Fibroblast of lung (primary cell): ENCODE measurements at places on chromosomes 7 and 10.

- DNase-seq, result peak; percentile 44
- no peak overlapping the region for H3K4me3 ChIP-seq
These were observed 299.4 kb downstream of the SNX13 start for GRCh38 chr7:17640730-17641377.

DNA sequence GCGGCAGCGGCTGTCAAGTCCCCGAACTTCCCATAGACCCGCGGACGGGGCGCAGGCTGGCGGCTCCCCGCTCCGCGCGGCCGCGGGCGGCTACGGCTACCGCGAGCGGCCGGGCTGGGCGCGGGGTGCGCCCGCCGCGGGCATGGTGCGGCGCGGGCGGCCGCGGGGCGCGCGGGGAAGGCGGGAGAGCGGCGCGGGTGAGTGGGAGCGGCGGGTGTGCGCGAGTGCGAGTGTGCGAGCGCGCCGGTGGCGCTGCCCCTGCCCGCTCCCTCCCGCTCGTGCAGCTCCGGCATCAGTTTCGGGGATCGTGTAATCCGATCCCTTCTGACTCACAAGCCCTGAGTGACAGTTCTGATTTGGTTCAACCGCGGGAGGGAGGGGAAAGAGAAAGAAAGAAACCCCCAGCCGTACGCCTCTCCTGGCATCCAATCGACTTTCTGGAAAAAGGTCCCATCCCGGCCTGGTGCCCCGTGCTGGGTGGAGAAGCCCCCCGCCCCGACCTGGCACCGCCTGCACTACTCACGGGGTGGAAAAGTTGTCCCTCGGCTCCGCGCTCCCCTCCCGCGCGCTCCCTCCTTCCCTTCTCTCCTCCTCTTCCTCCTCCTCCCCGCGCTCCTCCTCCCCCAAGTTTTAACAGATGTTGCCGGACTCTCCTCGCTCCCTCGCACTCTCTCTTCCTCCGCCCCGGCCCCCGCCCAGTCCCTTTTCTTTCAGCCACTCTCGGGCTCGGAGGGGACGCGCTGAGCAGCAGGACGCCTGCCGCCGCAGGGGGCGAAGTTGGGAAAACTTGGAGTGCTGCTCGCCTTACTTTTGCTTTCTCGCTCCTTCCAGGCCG is at the start of gene GLI3:
Gene GLI3, minus strand, starts transcription at position 234 of the 835 bp plus-strand sequence. CDS start 13,956 bp downstream, outside the sequence.
- peaks cover 18% of the 10 kb centered on the region for H3K4me1 ChIP-seq
- H3K27me3 ChIP-seq, result no peaks in the 10 kb centered on the region
- H3K4me3 ChIP-seq, result peak within 1 kb of the TSS; percentile 90
- H3K27ac ChIP-seq, result peak within 1 kb of the TSS; percentile 93
- H3K36me3 ChIP-seq, result no peaks in the 10 kb centered on the region

- H3K27me3 ChIP-seq, result no peaks in the 10 kb centered on the region
- peaks cover 6% of the 10 kb centered on the region for H3K4me1 ChIP-seq
- no peaks in the 10 kb centered on the region for H3K36me3 ChIP-seq
- no peak overlapping the region for H3K4me3 ChIP-seq
- no peak overlapping the region for H3K27ac ChIP-seq
- DNase-seq, result no peak
These were observed 2.7 kb downstream of the FOXP2 start for GRCh38 chr7:114417290-114417689.

- DNase-seq, result peak; percentile 73
- peaks cover 6% of the 10 kb centered on the region for H3K36me3 ChIP-seq
- no peaks in the 10 kb centered on the region for H3K27me3 ChIP-seq
- H3K4me3 ChIP-seq, result no peak overlapping the region
- no peaks in the 10 kb centered on the region for H3K4me1 ChIP-seq
- no peak overlapping the region for H3K27ac ChIP-seq
These were observed 5.3 kb upstream of the PRKRIP1 start for GRCh38 chr7:102390697-102391484.

- DNase-seq, result no peak
- no peaks in the 10 kb centered on the region for H3K27me3 ChIP-seq
- no peak overlapping the region for H3K27ac ChIP-seq
- no peaks in the 10 kb centered on the region for H3K36me3 ChIP-seq
These were observed 1.5 kb downstream of the PVRIG start for GRCh38 chr7:100221231-100221718.

- peaks cover 18% of the 10 kb centered on the region for H3K4me1 ChIP-seq
- H3K36me3 ChIP-seq, result no peaks in the 10 kb centered on the region
- peak; percentile 91 for DNase-seq
These were observed 99.0 kb upstream of the FZD1 start for GRCh38 chr7:91165006-91165845.

GRCh38 chr7:102089175-102090098 is 197.2 kb upstream of the SH2B2 start:
- H3K27me3 ChIP-seq, result no peaks in the 10 kb centered on the region
- no peaks in the 10 kb centered on the region for H3K36me3 ChIP-seq

DNA sequence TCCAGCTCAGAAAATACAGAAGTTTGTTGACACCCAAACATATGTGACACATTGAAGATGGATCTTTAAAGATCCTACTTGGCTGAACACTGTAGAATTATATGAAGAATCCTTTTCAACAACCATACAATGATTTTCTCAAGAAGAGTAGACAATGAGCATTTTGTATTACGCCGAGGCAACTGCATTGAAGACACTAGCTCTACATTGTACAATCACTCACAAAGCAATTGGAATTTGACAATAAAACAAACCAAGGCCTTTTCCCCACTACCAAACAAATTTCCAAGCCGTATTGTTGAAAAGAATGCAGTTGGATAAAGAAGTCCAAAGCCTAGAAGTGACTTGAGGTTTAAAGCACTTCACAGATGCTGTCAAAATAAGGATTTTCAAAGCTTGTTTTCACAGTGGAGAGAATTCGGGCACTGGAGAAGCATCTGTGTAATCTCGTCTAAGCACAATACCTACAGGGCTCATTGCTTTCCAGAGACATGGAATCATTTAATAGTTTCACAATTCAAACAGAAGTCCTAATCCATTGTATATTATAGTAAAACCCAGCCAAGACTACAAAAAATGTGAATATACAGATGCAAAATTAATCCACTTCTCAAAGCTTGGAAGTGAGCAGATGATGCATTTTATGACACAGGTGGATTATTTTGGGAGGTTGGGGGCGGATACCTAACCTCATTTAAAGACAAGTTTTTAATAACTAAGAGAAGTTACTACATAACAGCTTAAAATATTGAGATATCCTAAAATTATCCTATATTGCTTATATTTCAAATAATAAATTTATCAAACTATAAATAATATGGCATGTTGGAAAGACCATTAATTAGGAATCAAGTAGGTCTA is 78.6 kb downstream of the SORCS1 start:
- DNase-seq, result no peak
- no peaks in the 10 kb centered on the region for H3K27me3 ChIP-seq
